ENCODE measurements at places on chromosomes 7 and 10.
A peak's percentile ranks its signal among the peaks of the same experiment; 100 is the strongest.

DNA sequence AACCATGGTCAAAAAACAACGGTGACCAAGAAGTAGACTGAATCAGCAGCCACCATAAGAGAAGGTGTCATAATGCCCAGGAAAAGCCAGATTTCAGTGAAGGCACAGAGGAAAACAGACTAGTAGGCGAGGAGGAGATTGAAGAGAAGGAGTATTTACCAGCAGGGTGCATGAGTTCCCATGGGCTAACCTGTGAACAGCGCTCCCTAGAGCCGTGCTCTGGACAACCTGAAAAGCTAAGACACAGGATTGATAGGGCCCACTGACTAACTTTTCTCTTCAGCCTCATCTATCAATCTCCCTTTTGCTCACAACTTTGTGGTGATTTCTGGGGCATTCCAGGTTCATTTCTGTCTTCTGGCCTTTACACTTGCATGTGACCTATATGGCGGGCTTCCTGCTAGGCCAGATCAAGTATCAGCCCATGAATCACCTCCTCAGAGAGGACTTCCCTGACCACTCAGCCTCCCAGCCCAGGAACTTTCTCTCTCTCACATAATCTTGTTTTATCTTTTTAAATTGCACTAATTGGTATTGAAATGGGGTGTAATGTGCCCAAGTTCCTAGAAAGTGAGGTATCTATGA, 12.8 kb downstream of the ANKRD22 start:
- H3K4me1 ChIP-seq, result no peaks in the 10 kb centered on the region
- no peak overlapping the region for H3K4me3 ChIP-seq
- H3K27me3 ChIP-seq, result peaks cover 4% of the 10 kb centered on the region
- no peaks in the 10 kb centered on the region for H3K36me3 ChIP-seq
- no peak overlapping the region for H3K27ac ChIP-seq

DNA sequence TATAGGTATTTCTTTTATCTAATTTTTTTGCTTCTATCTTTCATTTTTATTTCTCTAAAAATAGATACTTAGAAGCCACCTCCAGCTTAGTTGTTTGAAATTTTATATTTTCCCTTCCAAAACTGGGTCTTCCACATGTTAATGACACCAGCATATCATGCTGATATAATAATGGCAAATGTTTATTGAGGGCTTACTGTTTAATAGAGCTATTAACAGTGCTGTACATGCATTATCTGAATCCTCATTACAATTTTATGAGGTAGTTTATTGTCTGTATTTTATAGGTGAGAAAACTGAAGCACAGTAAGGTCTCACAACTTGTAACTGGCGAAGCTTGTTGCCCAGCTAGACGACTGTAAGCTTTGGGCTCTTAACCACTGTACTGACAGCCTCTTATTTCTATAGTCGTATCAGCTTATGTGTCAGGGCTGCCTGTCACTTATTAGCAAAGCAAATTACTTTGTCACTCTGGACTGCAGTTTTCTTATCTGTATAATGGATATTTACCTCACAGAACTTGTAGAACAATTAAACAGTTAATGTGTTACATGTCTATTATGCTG, 51.2 kb downstream of the ANKIB1 start:
- H3K4me1 ChIP-seq, result peaks cover 8% of the 10 kb centered on the region
- DNase-seq, result no peak
- H3K27ac ChIP-seq, result no peak overlapping the region
- H3K4me3 ChIP-seq, result no peak overlapping the region
- peaks cover 28% of the 10 kb centered on the region for H3K36me3 ChIP-seq

DNA sequence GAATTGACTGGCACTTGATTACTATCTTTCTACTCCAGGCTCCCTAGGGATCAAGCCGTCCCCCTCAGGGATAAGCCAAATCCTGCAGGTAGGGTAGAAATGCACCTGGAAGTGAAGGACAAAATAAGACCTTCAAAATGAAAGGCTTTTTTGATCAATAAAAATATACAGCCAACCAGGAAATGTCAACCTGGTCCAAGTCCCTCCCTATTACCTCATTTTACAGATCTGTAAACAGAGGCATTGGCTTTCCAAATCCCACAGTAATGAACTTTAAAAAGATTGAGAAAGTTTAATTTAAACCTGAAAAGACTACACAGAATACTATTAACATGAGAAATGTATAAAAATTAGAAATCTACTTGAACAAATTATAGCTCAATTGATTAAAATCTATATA, 53.7 kb downstream of the UPF2 start:
- H3K27ac ChIP-seq, result no peak overlapping the region
- DNase-seq, result no peak
- H3K27me3 ChIP-seq, result no peaks in the 10 kb centered on the region
- no peak overlapping the region for H3K4me3 ChIP-seq

DNA sequence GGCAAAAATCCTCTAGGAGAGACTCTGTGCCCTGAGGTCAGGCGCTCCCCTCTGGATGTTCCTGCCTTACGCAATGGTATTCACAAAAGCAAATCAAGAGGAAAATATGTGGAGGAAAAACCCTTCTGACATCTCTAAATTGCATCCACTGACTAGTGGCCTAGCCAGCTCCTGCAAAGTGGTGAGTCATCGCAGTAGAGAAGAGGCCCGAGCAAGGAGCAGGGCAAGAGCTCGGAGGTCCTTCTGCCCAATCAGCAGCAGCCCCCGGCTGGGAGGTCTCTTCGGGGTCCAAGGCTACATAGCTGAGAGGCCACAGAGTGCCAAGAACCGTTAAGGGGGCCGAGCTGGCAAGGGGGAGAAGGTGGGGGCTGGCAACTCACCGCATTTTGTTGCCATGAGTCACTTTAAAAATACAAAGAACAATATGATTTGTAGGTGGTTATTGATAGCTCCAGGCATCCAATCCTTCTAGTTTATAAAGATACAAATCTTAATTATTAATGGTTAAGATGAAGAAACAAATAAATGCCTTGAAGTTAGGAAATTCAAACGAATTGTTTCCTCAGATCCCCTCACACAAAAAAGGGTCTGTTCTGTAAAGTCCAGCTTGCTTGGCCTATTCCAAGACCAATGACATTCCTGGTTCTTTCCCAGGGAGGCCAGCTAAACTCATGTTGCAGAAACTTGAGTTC, 161.6 kb downstream of the PKD1L1 start:
- H3K27me3 ChIP-seq, result no peaks in the 10 kb centered on the region
- no peak overlapping the region for H3K4me3 ChIP-seq
- H3K27ac ChIP-seq, result peak overlapping the region; percentile 98
- peaks cover 30% of the 10 kb centered on the region for H3K4me1 ChIP-seq
- DNase-seq, result peak; percentile 17

DNA sequence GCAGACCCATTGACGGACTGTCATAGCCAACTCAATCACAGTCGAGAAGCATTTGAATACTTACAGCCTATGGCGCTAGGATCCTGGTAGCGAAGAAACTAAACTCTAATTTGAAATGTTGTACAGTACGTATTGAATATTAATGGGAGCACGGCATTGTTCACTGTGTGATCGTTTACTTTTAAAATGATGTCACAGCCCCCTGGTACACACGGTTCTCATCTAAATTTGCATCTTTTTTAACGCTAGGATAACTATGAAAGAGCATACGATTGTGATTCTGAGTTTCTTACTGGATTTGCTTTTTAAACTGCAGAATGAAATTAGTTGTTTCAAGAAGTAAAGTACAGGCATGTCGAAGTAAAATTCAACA, 895 bp upstream of the NAPEPLD start:
- H3K4me3 ChIP-seq, result peak overlapping the region; percentile 98
- peaks cover 11% of the 10 kb centered on the region for H3K27me3 ChIP-seq
- peaks cover 14% of the 10 kb centered on the region for H3K36me3 ChIP-seq
- no peak for DNase-seq
- peak overlapping the region; percentile 91 for H3K27ac ChIP-seq

DNA sequence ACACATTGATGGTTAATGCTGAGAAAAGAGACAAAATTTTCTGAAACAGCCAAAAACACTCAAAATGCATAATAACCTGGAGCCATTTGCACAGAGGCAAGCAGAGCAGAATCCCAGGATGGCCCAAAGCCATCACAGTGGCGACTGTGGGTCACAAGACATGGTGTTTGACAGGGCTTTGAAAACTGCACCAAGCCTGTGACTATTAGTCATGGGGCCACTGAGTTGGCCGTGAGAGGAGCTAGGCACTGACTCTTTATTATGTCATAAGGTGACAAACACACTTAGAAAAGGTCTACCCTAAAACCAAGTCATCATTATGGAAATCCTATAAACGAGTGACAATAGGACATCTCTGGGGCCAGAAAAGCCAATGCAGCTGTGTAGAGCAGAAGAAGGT, 23.9 kb downstream of the DRGX start:
- H3K4me3 ChIP-seq, result no peak overlapping the region
- no peaks in the 10 kb centered on the region for H3K4me1 ChIP-seq
- no peak overlapping the region for H3K27ac ChIP-seq
- no peaks in the 10 kb centered on the region for H3K36me3 ChIP-seq

DNA sequence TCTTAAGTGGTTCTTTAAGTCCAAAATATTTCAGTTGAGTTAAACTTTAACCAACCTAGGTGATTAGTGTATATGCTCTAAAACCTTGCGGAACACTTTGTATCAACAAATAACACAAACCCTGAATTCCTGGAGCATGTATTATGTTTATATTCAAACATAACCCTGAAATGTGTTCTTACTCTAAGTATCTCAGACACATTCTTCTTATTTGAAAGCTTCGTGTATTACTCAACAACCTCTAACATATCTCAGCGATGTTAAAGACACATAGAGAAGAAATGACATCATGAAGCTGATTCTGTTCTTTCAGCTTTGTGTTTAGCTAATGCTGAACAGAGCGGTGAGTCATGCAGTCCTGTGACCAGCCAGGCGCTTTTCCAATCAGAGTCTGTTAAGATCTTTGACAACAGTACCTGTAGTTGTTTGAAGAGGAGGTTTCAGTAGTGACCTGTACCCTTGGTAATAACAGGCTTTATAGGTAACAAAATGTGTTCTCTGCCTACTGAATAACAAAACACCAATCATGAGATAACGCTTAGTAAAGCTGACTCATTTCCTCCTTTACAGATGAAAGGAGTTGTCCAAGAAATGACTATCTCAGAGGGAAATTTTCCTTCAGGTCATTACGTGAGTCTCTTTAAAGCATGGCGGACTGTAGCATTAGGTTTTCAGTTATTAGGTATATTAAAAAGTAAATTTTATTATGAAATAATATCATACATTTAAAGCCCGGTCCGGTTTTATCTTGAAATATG, 67.3 kb upstream of the KLF6 start:
- no peaks in the 10 kb centered on the region for H3K27me3 ChIP-seq
- no peak for DNase-seq
- no peak overlapping the region for H3K4me3 ChIP-seq
- H3K27ac ChIP-seq, result peak overlapping the region; percentile 74
- H3K36me3 ChIP-seq, result no peaks in the 10 kb centered on the region

GRCh38 chr7:50327443-50327842, 22.9 kb downstream of the IKZF1 start:
- H3K27ac ChIP-seq, result no peak overlapping the region
- H3K4me3 ChIP-seq, result no peak overlapping the region
- no peaks in the 10 kb centered on the region for H3K36me3 ChIP-seq

GRCh38 chr10:50279489-50279888, 28.2 kb upstream of the ASAH2 start:
- no peak for DNase-seq
- no peaks in the 10 kb centered on the region for H3K36me3 ChIP-seq
- H3K27ac ChIP-seq, result no peak overlapping the region
- H3K27me3 ChIP-seq, result peaks cover 23% of the 10 kb centered on the region
- no peaks in the 10 kb centered on the region for H3K4me1 ChIP-seq

All from nephron progenitor cell (in vitro differentiated cells).